Foreskin keratinocyte (primary cell): ENCODE measurements at places on chromosomes 7 and 10. TPM values are rescaled to one million over a fixed set of nuclear protein-coding genes. Genes with fewer than 3 reads are reported as not detected.

The PRRT4 gene
- total RNA-seq: 0.17 and 0.28 TPM in 2 replicates

The RGR gene
- not detected in 2 replicates for total RNA-seq

The AEBP1 gene
- total RNA-seq: 7.3 and 11.6 TPM in 2 replicates

The FRMPD2 gene
- total RNA-seq: not detected in 2 replicates

The TAS2R4 gene
- 0.31 and 0.39 TPM in 2 replicates for total RNA-seq

The IGFBP1 gene
- not detected in 2 replicates for total RNA-seq

The ASB10 gene
- total RNA-seq: not detected in 2 replicates
